MV-4-11 (cell line): ENCODE measurements at places on chromosomes 5 and 9.

- no peak for DNase-seq
These were observed 4.2 kb downstream of the SURF6 start for GRCh38 chr9:133331641-133332380.

DNA sequence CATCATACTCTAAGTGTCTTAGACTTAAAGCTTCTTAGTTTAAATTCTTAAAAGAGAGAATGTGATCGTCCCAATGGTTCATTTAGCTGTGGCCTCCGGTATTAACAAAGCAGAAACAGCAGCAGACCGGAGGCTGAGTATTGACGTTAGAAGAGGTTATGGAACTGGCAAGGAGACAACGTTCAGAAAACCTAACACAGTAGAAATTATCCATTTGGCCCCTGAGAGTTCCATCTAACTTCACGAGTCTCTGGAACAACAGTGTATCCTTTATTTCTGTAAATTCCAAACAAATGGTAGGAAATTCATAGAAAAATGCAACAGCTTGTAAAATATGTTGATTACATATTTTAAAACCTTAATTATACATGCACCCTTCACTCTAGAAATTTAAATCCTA, 107.3 kb upstream of the PTGER4 start:
- no peak for DNase-seq

GRCh38 chr5:116281309-116281708, 196.5 kb downstream of the COMMD10 start:
- DNase-seq, result no peak

DNA sequence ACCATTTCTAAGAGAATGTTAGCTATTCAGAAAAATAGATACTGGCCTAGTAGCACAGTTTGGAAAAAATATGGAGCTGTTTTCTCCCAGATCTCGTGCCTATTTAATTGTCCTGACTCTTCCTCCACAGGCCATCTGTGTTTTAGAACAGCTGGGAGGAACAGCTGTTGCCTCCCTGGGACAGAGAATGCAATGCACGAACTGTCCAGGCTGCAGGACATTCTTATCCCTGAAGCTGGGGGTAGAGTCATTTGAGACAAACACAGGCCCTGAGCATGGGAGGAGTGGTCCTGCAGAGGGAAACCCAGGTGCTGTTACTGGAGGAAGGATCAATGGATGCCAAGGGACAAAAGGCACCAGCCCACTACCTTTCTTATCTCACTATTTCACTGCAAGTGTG, 20.9 kb upstream of the SPARC start:
- DNase-seq, result no peak
